ENCODE measurements at places on chromosomes 5 and 9. TPM values are rescaled to one million over a fixed set of nuclear protein-coding genes. Genes with fewer than 3 reads are reported as not detected.

Gene PCDHGB7
- total RNA-seq, result 0.54 TPM

Gene PCDHGB5
- total RNA-seq, result 0.15 TPM

Gene ZFR
- total RNA-seq, result 65.7 TPM

Gene SPINK7
- not detected for total RNA-seq

Gene CRHBP
- total RNA-seq, result not detected

Gene DIPK1B
- total RNA-seq, result 15.6 TPM

Gene CDO1
- total RNA-seq, result 0.17 TPM

Gene TMEFF1
- total RNA-seq, result 3.3 TPM

Gene ANKRD18B
- total RNA-seq, result 3.9 TPM

Gene CLTB
- total RNA-seq, result 58.6 TPM

Gene GRM6
- total RNA-seq, result not detected

Gene RC3H2
- 53.8 TPM for total RNA-seq

Gene C1QTNF3
- total RNA-seq, result 2.6 TPM

Gene ORM1
- 5.6 TPM for total RNA-seq

Gene CAVIN4
- total RNA-seq, result 0.59 TPM

Gene CAPSL
- total RNA-seq, result not detected

Gene NRG2
- 0.91 TPM for total RNA-seq

Gene TLR4
- 0.10 TPM for total RNA-seq

Gene SAP30L
- 25.5 TPM for total RNA-seq

Gene PRUNE2
- total RNA-seq, result 0.59 TPM

Gene ERBIN
- 57.4 TPM for total RNA-seq

Gene FOXD4
- total RNA-seq, result 2.8 TPM

Gene SHC3
- total RNA-seq, result 0.27 TPM

Gene SLC6A7
- not detected for total RNA-seq

Gene GPR21
- total RNA-seq, result 1.1 TPM

Gene TAF11L3
- not detected for total RNA-seq

Gene MUSK
- not detected for total RNA-seq

Gene GFRA3
- not detected for total RNA-seq

Gene FBP2
- not detected for total RNA-seq

Gene SV2C
- total RNA-seq, result not detected

Gene BASP1
- 0.34 TPM for total RNA-seq

Gene IFNB1
- total RNA-seq, result not detected

Gene LHX6
- 4.1 TPM for total RNA-seq

Gene INSYN2B
- total RNA-seq, result not detected

Gene OR1L8
- total RNA-seq, result not detected

Gene WWC1
- total RNA-seq, result 52.6 TPM

Gene KCNMB1
- not detected for total RNA-seq

Gene PDCD1LG2
- not detected for total RNA-seq

All from HCT116 (cell line).